ENCODE measurements at places on chromosomes 12 and 14.

DNA sequence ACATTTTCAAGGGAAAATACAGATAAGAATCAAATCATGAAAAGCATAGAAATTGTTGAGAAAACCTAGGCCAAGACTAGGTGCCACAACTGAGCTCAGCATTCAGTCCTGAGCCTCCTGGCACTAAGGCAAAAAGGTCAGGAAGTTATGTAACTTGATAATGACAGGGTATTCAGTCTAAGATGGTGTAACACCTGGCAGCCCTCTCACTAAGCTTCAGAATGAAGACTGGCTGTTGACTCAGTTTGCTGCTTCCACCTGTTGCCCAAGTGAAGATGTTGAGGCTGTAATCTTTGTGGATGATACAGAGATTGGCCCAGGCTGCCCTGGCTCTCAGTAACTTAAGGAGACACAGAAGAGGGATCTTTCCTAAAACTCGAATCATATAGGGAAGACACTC, 19.6 kb downstream of the PROX2 start:
- no peak for DNase-seq

GRCh38 chr12:59828521-59828920, 232.7 kb downstream of the SLC16A7 start:
- DNase-seq: no peak

DNA sequence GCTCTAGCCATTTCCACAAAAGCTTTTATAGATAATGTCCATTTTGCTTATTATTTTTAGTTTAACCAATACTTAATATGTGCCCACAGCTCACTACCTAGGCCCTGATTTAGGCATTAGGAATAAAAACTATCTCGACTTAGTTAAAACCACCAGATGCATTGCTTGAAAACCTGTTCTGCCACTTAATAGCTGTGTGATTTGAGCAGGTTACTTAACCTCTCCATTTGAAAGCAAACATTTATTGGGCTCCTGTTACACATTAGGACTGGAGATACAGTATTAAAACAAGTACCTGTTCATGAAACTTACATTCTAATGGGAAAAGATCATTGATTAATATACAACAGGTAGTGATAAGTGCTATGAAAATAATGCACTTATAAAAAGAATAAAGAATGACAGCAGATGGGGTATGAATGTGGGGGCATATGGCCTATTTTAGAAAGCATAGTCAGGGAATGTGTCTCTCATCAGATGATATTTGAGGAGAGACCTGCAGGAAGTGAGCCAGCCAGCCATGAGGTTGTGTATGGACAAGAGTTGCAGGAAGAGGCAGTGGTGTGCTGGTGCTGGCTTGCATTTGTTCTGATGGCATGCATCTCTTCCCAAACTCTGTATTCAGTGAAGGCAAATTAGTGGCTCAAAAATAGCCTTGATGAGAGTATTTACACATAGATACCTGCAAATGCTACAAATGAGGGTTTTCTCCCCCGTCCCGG, 34.3 kb downstream of the NOPCHAP1 start:
- no peak for DNase-seq

- no peak for DNase-seq
These were observed 85.8 kb upstream of the DYRK2 start for GRCh38 chr12:67562513-67563287.

DNA sequence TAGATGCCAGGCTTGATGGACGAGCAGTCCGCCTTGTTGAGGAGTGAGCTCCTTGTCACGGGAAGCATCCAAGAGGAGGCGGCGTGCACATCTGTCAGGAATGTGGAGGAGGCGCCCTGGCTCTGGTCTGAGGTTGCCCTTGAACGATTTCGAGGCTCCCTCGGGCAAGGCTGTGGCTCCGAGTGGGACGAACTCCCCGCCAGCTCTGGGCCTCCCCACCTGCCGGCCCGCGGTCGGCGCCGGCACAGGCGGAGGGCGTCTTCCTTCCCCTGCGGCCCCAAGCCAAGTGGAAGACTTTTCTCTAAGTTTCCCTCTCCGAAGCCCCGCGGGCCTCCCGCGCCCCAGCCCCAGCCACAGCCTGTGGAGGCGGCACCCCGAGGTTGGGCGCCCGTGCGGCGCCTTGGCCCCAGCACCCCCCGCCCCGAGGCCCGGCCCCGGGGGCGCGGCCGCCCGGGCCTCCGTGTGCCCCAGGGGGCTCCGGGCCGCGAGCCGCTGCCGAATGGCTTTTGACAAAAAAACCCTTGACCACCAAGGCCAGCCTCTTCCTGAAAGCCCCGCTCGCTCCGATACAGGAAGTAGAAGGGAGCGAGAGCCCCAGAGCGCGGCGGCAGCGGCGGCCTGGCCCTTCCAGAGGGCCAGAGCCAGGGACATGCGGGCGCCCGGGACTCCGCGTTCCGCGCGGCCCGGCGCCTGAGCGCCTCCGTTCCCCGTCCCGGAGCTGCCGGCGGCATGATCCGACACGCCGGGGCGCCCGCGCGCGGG, at the start of gene RIN3:
TSS of gene RIN3 (plus strand) at position 578 of the 762 bp plus-strand sequence. CDS start at position 730, 152 bp downstream.
- no peak for DNase-seq
